ENCODE measurements at places on chromosomes 2 and 18.

GRCh38 chr2:179139506-179139905, 89.6 kb upstream of the CCDC141 start:
- no peak for DNase-seq

- DNase-seq, result no peak
These were observed 113.6 kb downstream of the MSH2 start for GRCh38 chr2:47516360-47517104.

GRCh38 chr2:232526372-232526941, 497 bp downstream of the CHRND start:
- DNase-seq, result no peak

DNA sequence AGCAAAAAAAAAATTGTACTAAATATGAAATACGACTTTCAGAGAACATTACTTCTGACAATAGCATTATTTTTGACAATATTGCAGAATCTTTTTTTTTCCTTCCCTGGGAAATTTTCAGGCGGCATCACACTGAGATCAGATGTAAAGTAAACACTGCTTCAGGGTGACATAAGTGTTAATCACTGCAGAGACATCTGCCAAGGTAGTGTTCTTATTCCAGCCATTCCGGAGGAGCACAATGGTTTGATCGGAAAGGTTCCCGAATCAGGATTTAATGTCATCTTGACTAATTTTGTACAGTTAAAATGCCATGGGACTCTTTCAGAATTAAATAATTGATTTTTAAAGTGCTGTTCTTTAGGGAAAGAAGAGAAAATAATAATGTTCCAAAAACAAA, 56.7 kb upstream of the ZNF236 start:
- no peak for DNase-seq

GRCh38 chr2:17223211-17223610, 295.0 kb downstream of the RAD51AP2 start:
- DNase-seq, result no peak

DNA sequence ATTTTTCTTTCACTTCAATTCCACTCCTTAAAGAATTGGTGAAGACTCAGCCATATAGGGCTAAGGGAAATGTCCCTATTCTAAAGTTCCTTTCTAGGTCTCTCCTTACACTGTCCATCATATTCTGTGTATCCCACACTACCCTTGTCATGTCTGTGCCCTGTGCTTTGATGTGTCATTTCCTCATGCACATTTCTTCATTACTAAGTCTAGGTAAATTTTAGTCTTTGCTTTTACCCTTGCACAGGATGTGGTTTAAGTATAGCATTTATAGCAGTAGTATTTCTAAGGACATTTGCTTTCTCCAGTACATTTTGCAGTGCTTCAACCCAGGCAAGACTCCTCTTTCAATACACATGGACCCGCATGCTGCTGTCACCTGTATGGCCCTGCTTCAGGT, 221.5 kb upstream of the ACVR2A start:
- no peak for DNase-seq

GRCh38 chr2:148885209-148885608, 10.2 kb downstream of the KIF5C start:
- DNase-seq, result no peak

- no peak for DNase-seq
These were observed 149.7 kb downstream of the EN1 start for GRCh38 chr2:118697781-118698180.

DNA sequence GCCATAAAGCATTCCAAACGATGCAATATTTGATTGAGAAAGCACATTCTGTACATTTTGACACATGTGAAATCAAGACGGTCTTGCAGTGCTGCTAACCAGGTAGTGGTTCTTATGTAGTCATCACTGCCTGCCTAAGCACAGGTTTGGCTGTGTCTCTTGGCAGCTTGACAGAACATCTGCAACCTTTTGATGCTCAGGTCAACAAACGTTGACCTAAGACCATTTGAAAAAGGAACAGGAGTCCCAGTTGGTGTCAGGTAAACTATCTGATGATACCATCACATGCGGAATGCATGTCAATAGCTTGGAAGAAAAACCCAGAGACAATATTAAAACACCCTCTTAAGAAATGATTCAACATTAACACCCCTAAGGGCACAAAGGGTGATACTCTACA, 80.7 kb downstream of the L3MBTL4 start:
- DNase-seq, result no peak

DNA sequence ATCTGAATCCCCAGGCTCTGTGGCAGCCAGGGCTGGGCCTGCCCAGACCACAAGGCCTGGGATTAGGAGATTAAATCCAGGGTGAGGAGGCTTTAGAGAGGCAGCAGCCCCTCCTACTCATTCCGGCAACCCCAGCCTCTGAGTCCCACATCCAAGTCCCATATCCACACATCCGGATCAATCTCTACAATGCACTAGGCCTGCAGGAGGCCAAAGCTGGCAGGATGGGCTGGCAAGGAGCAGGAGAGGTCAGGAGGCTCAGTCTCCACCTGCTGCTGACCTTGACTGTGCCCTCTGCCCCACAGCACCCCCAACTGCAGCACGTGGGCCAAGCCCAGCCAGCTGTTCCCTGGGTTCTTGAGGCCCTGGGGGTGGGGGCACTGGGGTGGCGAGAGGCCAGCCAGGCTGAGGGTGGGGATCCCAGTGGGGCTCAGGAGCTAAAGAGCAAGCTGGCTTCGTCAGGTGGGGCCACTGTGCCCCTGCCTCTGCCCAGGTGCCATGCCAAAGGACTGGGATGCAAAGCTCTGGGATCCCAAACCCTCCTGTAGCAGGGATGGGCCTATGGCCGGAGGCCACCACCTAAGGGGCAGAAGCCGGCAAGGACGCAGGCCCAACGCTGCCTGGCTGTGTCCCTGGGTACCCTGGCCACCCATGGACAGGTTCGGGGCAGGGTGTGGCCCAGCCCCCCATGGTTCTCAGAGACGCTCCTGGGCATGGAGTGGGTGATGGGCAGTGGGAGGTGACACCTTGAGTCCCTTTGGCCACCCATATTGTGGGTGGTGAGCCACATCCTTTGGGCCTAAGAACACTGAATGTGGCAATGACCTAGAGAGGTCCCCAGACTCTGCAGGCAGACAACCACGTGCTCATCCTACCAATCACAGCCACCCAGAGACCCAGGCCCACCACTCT, 3.2 kb downstream of the KIF1A start:
- no peak for DNase-seq

GRCh38 chr18:37578886-37579513, 13.4 kb upstream of the CELF4 start:
- no peak for DNase-seq

GRCh38 chr18:55318951-55319441, 269.0 kb downstream of the TCF4 start:
- no peak for DNase-seq

GRCh38 chr2:165149439-165149838, 54.4 kb downstream of the SCN3A start:
- DNase-seq, result no peak

DNA sequence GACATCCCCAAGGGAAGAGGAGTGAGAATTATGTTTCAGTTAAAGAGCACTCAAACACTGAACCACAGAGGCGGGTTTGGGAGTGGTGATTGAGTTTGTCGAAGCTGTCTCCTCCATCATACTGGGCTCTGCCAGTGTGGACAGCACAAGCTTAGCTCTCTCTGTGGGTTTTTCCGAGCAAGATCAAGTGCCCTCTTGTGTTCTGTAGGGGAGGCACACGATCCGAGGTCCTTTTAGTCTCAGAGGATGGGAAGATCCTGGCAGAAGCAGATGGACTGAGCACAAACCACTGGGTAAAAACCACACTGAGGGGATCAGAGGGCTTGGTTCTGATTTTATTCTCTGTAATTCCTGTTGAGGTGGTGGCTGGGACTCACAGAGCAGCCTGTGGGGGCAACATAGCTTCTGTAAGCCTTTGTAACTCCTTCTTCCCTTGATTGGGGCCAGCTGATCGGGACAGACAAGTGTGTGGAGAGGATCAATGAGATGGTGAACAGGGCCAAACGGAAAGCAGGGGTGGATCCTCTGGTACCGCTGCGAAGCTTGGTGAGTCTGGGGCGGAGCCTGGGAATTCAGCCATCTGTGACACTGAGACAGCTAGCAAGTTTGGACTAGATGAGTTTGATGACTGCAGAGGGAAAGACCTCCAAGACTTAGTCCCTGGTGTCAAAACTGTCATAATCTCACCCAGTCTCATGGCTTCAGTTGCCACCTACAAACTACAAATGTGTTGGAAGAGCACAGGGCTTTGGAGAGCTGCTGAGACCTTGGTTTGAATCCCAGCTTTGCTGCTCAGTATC, 2.0 kb downstream of the NAGK start:
- DNase-seq, result no peak

GRCh38 chr18:3062798-3063680, 50.1 kb upstream of the LPIN2 start:
- DNase-seq, result peak; percentile 78

GRCh38 chr2:172640389-172640788, 84.5 kb downstream of the PDK1 start:
- DNase-seq, result no peak

DNA sequence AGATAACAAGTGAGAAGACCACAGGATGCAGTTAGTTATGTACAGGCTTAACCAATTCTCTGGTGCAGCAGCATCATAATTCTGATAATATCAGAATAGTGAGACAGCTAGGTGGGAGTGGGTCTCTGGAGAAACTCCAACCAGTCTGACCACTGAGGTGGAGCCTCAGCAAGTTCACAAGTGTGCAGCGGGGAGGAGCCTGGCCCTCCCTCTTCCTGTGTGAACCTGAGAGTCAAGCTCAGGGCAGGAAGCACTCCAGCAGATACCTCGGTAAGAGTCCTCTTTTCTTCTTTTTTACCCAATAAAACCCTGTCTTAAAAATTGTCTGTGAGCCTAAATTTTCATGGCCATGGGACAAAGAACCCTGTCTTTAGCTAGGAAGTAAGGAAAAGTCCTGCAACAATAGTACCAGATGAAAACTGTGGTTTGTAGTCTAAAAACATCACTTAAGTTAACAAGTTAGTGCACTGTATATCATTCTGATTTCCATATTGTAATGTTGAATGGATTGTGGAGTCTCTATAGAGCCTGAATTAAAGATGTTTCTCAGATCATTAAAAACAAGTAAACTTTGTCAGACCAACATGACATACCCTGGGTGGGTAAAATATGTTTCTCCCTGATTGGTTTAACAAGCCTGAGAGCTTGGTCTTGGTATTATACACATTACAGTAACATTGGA, 370.8 kb downstream of the TMEM182 start:
- no peak for DNase-seq

DNA sequence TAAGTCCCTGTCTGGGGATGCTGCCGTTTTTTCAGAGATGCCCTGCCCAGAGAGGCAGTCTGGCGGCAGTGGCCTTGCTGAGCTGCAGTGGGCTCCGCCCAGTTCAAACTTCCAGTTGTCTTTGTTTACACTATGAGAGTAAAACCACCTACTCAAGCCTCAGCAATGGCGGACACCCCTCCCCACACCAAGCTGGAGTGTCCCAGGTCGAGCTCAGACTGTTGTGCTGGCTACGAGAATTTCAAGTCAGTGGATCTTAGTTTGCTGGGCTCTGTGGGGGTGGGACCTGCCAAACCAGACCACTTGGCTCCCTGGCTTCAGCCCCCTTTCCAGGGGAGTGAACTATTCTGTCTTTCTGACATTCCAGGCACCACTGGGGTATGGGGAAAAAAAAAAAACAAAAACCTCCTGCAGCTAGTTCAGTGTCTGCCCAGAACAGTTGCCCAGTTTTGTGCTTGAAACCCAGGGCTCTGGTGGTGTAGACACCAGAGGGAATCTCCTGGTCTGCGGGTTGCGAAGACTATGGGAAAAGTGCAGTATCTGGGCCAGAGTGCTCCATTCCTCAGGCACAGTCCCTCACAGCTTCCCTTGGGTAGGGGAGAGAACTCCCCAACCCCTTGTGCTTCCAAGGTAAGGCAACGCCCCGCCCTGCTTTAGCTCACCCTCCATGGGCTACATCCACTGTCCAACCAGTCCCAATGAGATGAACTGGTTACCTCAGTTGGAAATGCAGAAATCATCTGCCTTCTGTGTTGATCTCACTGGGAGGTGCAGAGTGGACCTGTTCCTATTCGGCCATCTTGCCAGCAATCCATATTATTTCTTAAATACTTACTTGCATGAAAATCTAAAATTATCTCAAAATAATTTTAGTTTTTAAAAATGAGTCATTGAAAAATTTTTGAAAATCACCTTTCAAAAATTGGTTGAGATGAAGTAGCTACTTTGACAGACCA, 338.0 kb downstream of the OSR1 start:
- DNase-seq, result no peak

DNA sequence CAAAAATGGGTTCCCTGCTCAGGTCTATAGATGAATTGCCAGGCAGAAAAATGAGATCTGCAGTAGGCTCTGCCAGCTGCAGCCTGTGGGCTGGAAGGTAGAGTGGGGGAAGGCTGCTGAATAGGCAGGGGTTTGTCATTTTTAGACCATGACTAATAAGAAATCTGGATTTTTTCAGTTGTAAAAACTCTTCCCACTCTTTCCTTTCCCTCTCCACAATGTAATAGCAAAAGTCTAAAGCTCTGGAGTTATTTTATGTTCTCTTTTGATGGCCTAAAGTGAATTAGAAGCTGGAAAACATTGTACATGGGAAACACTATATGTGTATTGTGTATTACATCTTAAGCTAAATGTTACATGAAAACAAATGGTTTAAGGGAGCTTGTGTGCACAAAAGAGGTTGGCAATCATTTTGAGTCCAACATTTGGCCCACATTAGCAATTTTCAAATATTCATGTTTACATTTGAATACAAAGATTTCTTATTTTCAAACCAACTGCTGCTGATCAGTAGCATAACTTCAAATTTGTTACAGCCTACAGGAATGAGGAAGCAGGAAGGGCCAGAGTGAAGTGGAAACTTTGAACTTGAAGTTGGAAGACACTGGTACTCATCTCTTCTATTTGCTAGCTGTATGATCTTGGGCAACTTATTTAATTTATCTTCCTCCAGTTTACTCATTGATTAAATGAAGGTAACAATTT, 407.1 kb downstream of the SLC4A3 start:
- no peak for DNase-seq

DNA sequence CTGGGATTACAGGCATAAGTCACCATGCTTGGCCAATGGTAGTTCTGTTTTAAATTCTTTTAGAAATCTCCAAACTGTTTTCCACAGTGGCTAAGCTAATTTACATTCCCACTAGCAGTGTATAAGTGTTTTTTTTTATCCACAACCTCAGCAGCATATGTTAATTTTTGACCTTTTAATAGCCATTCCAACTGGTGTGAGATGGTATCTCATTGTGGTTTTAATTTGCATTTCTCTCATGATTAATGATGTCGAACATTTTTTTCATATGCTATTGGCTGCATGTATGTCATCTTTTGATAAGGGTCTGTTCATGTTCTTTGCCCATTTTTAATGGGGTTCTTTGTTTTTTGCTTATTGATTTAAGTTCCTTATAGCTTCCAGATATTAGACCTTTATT, 20.0 kb downstream of the MOCOS start:
- DNase-seq, result no peak

DNA sequence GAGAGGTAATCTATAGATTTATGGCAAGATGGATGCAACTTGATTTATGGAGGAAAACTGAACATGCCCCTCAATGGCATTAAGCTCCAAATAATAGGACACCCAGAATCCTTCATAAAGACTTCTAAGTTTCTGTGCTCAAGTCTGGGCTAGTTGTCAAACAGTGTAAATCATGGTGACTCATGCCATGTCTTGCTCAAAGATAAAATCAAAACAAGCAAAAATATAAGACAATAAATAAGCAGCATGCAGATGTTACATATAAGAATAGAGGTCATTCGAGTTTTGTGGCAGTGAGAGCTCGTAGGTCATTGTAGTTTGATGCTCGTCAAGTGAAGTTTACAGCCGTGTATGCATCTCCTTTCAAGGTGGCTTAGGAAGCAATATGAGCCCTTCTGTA, 403.2 kb downstream of the THSD7B start:
- DNase-seq, result no peak

GRCh38 chr2:169862816-169863215, 35.6 kb downstream of the UBR3 start:
- DNase-seq, result no peak

GRCh38 chr2:236562434-236562833, 7.2 kb upstream of the ACKR3 start:
- DNase-seq, result no peak

Data from activated CD4-positive, alpha-beta T cell treated with anti-CD3 and anti-CD28 coated beads, Interleukin-2, amount 50 U/mL, for 1 hour (primary cell).